ENCODE measurements at places on chromosomes 13 and 19.
A peak's percentile ranks its signal among the peaks of the same experiment; 100 is the strongest.

DNA sequence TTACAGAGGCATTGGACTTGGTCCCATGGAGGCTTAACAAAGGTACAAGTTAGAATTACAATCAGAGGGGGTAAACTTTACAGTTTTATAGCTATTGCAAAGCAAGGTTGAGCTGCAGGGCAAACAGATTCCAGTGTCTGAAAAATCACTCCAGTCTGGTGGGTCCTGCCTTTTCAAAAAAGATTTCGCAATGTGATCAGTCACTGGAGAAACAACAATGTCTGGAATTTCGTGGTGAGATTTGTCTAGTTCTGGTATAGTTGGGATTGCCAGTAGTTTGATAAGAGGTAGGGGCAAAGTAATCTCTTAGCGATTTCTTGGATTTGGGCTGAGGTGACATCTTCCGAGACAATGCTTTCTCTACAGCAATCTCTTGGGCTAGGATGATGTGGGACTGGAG, 1198.2 kb upstream of the PCDH9 start:
- no peak for DNase-seq

DNA sequence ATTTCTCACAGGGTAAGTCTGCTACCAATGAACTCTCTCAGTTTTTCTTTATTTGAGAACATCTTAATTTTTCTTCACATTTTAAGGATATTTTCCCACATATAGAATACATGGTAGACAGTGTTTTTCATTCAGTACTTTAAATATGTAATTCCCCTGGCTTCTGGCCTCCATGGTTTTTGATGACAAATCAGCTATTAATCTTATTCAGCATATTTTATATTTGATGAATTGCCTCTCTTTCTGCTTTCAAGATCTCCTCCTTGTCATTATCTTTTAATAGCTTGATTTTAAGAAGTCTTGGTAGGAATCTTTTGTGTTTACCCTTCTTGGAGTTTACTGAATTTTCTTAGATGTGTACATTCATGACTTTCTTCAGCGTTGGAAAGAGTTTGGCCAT, 27.6 kb downstream of the TNFSF13B start:
- DNase-seq = no peak

DNA sequence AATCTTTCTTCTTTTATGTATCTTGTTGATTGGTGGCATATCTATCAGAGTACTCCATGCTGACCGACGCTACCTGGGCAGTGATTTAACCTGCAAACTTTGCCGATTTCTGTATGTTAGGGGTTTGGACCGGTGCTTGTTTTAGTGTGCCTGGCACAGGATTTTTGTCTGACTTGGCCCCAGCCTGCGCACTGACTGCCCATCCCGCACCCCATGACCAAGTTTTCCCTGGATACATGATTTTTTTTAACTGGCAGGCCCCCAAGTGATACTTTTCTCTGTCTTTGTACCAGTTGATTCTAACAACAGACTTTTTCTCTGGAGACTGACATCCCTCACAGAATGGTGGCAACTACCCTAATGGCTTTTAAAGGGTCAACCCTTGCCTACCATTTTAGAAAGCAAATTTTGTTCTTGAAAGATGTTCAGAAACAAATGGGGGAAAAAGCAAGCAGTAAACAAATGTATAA, 69.0 kb upstream of the C1QTNF9B start:
- DNase-seq = no peak

DNA sequence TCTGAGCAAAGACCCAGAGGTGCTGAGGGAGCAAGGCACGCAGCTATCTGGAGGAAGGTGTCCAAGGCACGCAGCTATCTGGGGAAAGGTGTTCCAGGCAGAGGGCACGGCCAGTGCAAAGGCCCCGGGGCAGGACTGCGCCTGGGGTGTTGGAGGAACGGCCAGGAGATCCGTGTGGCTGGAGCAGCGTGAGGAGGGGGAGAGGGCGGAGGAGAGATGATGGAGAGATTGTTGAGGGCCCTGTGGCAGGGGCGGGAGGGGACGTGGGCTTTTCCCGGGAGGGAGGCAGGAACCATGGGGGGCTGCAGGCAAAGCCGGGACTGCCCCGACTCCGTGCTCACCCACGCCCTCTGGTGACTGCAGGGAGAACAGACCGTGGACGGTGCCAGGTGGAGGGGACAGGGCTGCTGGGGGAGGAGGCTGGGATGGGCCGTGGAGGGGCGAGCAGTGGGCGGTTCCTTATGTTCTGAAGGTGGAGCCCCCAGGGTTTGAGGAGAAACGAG, 13.3 kb upstream of the MISP start:
- peak; percentile 30 for DNase-seq

GRCh38 chr19:19181488-19181998, 10.4 kb downstream of the BORCS8 start:
- DNase-seq = no peak

- DNase-seq = no peak
Measured at GRCh38 chr19:5803441-5803751, 1.5 kb upstream of the NRTN start.

Data from activated T-helper 1 cell treated with Interleukin-2 at 50 U/mL for 16 hours (primary cell).